HEK293T (cell line): ENCODE measurements at places on chromosomes 5 and 9.

DNA sequence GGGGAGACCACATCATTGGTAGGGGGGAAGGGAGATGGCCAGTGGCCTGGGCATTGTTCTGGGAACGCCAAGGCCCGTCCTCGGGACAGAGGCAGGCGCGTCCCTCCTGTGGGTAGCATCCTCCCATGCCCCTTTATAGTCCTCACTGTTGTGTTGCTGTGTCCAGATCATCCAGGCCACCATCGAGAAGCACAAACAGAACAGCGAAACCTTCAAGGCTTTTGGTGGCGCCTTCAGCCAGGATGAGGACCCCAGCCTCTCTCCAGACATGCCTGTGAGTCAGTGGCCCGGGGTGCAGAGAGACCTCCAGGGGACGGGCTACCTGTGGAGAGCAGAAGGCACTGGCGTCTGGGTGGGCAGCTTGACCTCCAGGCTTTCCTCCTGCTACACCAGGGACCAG lies 38.4 kb upstream of the SUSD3 start:
- DNase-seq = no peak

DNA sequence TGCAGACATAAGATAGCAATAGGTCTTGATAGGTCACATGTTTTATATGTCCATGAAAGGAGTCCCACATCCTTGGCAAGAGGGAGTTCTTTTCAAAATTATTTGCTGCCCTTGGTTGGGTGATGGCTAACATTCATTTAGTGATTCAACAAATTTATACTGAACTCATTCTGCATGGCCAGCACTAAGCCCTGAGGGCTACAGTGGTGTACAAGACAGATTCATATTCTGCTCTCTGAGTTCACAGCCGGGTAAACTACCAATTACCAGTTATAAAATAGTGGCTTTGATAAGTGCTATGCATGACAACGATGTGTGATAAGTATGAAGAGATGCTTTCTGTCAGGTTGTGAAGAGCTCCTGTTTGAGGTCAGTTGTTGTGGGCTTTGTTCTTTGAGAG lies 340.0 kb downstream of the GABRG2 start:
- no peak for DNase-seq

DNA sequence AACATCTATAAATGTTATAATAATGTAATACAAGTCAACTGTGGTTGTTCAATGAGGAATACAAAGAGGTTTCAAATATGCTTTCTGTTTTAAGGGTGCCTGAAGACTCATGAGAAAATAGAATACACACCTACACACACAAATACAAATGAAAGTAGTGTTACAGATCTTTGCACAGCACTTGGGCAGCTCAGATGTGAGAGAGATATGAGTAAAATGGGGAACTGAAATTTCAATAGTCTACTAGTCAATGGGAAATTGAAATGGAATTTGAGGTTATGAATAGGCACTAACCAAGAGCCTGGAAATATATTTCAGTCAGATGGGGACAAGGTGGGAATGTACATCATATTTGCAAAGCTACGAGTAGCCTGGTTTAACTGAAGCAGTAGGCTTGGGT lies 96.6 kb downstream of the ISL1 start:
- no peak for DNase-seq

GRCh38 chr5:72129725-72130124 lies 22.4 kb downstream of the MAP1B start:
- DNase-seq = no peak

GRCh38 chr9:24011881-24012280 lies 185.8 kb upstream of the ELAVL2 start:
- DNase-seq = no peak

DNA sequence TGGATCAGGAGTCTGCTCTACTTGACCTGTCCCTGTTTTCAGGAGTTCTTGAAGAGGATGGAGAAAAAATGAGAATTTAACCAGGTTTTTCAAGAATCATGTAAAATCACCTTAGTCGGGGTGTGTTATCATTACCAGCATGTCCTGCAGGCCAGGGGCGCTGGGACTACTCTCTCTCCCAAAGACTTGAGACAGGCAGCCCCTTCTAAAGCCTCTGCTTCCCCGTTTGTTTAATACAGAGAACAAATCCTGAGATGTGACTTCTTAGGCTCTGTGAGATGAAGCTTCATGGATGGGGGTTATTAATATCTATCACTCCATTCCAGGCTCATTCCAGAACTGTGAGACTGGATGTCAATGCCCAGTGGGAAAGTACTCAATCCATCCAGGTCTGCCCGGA lies 3.0 kb downstream of the PAX5 start:
- no peak for DNase-seq

- DNase-seq = no peak
Measured at GRCh38 chr5:168315416-168316138, 24.1 kb downstream of the WWC1 start.

DNA sequence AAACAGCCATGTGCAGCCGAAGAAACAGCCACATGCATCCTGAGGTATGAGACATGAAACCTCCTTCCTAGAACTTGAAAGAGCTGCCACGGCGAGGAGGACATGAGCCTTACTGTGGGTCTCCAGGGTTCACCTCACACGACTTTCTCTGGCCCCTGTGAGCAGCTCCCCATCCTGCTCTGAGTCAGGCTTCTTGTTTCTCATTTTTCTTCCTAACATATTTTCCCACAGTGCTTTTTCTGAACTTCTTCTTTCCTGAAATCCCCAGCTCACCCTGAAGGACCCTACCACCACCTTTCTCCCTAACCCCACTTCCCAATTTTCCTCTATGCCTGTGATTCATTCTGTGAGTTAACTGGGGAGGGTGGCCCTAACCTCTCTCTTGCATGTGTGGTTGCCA lies 33.7 kb upstream of the ADRB2 start:
- no peak for DNase-seq
